ENCODE measurements at places on chromosomes 5 and 9.

DNA sequence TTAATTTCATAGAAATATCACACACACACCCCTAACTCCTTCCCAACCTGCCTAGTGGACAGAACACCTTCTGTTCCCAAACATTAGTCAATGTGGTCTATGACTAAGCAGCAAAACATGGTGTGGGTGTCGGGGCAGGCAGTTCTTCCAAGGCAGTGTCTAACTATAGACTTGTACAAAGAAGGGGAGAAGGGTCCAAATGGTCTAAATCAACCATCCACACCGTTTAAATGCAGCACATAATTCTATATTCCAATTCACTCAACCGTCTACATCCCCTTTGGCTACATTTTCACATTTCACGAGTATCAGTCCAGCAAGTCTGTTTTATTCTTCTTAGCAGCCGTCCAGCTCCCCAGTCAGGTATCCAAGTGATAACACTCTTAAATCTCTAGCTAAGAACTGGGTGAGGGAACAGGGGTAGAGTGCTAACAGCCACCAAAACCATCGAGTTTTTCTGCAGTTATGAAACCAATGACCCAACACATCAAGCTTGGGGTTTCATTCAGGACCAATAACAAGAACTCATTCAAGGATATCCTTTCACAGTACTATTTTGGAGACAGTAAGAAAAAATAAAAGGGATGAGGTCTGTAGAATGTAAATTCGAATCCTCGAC is 3.3 kb downstream of the ZNF608 start:
- DNase-seq, result no peak

- no peak for DNase-seq
Observed at GRCh38 chr9:92291577-92291976, 1.9 kb downstream of the IARS1 start.

DNA sequence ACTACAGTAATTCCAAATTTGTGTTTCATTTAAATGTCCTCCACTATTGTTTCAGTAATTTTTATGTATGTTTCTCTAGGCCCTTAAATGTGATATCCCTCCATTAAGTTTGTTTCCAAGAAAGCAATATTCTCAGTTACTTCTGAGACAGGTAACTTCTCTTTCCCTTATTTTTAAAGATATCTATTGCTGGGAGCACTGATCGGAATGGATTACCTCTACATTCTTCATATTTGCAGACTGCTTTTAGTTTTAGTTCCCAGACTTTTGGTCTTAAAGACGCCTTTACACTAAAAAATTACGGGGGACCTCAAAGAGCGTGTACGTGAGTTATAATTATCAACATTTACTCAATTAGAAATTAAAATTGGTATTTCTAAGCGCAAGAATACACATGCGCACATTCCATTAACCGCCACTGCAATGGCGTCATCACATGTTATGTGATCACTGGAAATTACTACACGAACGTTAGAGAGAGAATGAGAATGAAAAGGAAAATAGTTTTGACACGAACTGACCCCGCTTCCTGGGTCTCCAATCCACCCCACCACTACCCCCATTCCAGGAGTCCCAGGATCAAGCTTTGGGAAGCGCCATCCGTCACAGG is 519 bp upstream of the RAD50 start:
- DNase-seq, result no peak

- no peak for DNase-seq
Observed at GRCh38 chr9:71541436-71541835, 226.9 kb downstream of the CEMIP2 start.

DNA sequence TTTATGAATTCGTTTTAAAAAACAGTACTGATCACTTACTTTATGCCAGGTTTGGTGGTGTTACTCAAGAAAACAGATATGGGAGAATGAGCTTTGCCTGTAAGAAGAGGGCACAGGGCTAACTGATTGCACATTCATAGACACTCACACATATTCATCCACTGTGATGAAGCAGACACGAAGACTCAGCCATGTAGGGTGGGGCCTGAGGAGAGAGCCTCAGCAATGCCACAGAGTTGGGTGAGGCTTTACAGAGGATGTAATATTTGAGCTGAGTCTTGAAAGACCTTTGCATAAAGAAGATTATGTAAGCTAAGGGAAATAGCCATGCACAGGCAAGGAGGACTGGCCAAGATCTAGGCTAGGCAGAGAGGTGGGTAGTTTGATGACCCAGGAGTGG is 472.8 kb downstream of the PSAT1 start:
- DNase-seq, result no peak

GRCh38 chr5:22621084-22621483 is 232.1 kb downstream of the CDH12 start:
- no peak for DNase-seq

- DNase-seq, result no peak
Observed at GRCh38 chr5:179918742-179919486, 11.2 kb upstream of the TBC1D9B start.

DNA sequence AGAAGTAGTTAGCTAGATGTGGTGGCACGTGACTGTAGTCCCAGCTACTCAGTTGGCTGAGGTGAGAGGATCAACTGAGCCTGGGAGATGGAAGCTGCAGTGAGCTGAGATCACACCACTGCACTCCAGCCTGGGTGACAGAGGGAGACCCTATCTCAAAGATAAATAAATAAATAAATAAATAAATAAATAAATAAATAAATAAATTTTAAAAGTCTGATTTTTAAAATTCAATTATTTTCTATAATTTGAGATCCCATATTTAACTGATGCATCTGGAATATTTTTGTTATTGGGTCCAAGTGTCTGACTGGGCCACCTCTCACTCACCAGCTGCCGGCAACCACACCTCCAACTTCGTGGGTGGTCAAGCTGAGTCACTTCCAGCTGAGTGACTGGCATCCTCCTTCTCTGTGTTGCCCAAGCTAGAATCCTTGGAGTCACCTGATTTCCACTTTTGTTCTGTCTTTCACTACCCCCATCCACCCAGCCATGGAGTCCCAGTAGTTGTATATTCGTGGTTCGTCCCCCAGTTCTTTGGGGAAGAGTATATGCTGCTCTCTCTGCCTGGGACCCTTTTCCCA is 70.9 kb downstream of the EGFLAM start:
- DNase-seq, result no peak

DNA sequence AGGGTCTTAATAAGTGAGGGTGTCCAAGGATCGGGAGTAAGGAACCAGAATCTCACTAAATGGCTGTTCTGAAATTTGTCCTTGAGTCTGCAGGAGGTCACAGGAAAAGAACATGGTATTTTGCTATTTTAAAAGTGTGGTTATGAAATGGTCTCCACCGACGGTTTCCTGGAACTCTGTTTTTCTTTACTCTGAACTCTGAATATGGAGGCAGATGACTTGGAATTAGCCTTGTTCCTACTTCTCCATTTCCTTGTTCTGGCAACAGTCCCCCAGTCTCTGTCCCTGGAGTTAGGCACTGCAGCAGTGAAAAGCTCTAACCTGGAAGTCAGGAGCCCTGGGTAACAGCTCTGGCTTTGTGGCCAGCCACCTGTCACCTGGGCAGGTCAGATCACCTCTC is 46.6 kb upstream of the C5orf58 start:
- DNase-seq, result no peak

- DNase-seq, result no peak
Observed at GRCh38 chr9:112629671-112630485, 88.0 kb downstream of the INIP start.

DNA sequence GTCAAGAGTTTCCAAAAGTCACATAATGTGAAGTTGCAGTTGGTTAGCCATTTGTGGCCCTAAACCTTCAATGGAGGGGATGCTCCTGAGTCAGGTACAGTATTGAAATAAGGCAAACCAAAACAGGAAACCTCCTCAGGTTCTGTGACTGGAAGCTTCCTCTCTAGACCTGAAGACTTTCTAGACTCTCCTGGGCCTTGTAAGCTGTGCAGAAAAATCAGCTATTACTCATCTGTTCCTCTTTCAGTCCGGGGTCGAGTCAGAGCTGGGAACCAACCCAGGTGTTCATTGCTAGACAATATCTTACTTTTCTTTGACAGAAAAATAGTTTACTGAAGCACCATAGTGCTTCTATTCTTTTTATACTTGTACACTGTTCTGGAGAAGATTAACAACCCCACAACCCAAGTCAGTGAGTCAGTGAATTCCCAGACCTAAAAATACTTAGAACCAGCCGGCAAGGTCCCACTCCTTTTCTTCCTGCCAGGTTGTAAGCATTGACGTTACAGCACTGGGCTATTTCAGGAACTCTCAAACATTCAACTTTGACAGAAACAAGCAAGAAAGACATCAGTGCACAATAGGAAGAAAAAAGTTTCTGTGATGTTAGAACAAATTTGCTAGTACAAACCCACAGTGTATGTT is 47.3 kb downstream of the FSTL4 start:
- no peak for DNase-seq

DNA sequence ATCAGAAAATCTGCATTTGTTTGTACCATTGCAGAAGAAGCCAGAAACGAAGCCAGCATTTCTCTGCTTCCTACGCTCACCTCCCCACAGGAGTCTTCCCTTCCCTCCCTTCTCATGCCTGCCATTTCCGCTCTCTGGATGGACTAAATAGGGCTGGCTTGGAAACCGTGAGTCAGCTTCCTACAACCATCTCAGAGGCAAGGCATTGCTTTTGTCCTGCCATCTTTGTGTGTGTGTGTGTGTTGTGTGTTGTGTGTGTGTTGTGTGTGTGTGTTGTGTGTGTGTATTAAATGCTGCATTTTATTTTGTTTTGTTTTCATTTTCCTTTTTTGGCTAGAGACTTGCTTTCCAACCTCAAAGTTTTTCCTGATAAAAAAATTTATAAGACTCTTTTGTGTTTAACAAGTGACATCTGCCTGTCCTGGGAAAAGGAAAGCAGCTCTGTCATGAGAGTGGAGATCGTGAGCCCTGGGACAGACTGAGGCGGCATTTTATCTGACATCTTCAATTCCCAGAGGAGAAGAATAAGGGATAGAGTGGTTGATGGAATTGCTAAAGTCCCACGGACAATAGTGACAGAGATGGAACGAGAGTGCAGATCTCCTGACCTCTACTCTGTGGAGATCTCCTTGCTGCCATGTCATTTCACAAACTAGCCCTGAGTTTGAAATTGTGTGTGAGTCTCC is 7.5 kb upstream of the EGFLAM start:
- DNase-seq, result no peak

Data from activated naive CD4-positive, alpha-beta T cell treated with Interleukin-2 at 50 U/mL for 16 hours (primary cell).